ENCODE measurements at places on chromosomes 3 and 15.

DNA sequence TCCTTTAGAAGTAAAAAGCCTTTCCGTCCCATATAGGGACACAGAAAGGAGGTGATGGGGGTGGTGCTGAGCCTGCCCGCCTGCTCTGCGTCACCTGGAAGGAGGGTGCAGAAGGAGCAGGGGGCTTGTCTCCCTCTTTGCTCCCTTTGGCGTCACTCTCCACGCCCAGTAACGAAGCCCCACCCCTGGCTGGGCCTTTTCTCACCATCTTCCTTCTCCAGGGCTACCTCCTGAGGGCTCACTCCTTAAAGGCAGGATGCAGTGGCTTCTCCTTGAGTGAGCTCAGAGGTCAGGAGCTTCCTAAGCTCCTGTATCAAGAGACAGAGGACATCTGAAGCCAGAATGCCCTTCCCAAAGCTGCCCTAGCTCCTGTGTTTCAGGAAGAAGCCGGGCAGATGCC, 31.5 kb downstream of the SLCO3A1 start:
- DNase-seq = no peak

- no peak for DNase-seq
Measured at GRCh38 chr3:50320853-50321335, 1.7 kb downstream of the HYAL2 start.

DNA sequence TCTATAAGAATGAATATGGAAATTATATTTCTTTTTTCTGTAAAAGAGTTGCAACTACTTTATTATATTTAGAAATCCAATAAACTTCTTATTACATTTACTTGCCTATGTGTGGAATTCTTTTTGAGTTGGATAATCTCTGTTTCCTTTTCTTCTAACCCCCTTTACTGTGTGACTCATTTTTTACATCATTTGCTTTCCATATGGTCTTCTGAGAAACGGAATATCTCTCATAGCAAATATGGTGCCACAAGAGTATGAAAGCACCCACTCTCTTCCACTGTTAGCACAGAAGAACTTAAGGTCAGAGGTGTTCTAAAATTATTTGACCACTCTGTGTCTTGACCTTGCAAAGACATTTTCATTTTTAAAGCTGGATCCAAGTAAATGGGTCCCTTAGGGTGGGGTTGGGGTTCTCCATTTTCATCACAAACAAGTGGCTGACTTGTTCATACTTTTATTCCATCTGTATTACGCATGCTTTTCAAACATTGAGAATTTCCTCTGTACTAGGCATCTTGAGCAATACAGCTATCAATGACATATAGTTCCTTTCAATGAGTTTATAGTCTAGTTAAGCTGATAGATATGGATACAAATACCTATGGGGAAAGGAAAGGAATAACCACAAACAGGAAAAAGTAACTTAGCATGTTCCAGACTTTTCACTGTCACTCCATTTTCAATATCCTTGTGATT, 281.1 kb upstream of the TPRG1 start:
- DNase-seq = no peak

GRCh38 chr15:34793901-34794300, 1.4 kb downstream of the ACTC1 start:
- no peak for DNase-seq

DNA sequence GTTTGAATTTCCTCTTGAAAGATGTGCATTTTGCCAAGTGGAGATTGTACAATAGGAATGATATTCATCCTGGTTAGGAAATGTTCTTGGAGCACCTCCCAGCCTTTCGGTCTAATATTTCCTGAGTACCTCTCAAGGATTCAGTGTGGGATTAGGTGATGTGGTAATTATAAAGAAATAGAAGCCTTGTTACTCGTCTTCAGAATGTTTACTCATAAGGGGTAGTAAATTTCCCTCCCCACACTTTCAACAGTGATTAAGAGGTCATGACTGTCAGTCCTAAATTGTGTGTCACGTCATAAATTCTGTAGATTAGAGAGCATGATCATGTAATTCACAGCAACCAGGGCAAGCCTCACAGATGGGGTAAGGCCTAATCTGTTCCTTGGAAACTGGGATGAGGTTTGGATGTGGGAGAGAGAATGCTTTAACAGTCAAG, 633.1 kb upstream of the TBL1XR1 start:
- DNase-seq = no peak

All from left renal cortex interstitium (tissue), 4 donors.